ENCODE measurements at places on chromosomes 12 and 14.

DNA sequence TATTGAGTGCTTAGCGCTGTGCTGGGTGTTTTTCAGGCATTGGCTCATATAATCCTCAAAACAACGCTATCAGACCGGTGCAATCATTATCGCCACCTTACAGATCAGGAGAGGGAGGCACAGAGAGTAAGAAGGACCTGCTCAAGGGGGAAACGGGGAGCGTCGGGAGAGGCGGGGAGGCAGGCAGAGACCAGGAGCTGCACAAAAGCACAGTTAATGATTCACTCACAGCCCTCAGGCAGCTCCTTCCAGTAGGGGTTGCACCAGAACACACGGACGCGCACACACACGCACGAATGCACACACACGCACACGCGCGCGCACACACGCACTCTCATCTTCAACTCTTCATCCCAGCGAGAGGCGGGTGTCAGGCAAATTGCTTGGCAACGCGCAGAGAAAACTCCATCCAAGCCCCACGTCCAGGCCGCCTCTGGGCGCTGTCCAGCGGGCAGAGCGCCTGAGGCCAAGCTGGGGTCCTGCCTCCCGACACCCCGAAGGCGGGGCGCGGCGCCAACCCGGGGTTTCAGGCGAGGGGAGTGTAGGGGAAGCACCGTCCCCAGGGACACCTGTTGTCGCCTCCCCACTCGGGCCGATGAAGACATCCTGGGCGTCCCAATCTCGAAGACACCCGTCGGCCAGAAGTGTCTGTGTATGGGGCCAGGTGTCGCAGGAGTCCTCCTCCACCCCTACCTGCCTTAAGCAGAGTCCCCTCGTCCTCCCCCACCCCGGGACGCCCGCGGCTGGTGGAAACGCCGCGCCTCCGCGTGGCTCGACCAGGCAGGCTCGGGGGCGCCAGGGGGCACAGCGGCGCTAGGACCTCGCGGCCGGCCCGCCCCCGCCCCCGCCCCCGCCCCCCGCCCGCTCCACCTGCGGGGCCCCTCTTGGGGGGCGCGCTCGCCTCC is 35.5 kb upstream of the STON2 start:
- no peak for DNase-seq

GRCh38 chr12:29427964-29428363 is 47.0 kb upstream of the ERGIC2 start:
- DNase-seq: no peak

DNA sequence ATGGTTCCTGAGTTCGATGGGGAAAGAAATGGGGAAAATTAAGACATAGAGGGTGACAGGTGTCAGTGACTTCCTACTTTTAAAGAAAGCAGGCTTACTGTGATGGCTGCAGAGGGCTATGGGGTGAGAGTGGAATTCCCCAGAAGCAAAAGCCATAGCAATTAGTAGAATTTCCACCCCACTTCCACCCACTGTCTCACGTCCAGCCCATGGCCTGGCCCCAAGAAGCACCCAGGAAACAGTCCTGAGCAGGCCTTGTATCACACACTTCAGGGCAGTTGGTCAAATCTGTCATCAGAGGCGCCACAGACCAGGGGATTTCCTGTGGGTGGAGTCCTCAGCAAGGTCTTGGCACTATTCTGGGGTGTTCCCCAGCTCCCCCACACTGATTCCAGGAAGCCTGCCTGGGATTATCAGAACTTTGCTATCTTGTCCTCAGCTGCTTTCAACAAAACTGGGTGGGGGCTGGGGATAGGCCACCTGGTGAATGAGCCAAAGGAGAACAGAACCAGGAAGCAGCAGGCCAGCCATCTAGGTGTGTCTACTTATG is 120.1 kb upstream of the CCND2 start:
- no peak for DNase-seq

DNA sequence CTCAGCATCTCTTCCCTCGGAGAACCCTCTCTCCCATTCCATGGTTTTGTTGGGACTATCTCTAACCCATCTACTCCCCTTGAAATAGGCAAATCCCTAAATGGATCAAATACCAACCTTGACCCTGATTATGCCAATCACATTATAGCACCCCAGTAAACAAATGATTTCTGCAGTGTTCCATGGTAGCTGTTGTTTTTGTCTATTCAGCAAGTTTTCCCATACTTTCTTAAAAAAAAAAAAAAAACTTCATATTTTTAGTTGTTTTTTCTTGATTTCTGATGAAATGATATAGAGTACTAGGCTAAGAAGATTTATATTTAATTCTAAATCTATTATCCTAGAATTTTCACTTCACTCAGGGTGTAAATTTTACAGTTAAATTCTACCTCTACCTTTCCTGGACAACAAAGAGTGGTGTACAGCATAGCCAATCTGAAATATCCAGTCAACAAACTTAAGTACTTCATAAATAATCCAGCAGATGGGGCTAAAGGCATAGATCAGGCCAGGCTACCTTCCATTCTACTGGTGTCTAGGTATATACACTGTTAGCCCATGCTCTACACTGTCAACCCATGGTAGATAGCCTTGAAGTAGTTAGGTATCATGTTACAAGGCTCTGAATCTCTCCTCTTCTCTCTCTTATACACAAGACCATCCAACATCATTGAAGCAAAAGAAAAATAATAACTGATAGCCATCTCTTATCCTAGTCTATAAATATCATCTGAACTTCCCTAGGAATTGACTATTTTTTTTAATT is 82.2 kb downstream of the PLEKHG7 start:
- peak; percentile 70 for DNase-seq

- DNase-seq: no peak
Observed at GRCh38 chr12:1107669-1108068, 116.6 kb downstream of the ERC1 start.

DNA sequence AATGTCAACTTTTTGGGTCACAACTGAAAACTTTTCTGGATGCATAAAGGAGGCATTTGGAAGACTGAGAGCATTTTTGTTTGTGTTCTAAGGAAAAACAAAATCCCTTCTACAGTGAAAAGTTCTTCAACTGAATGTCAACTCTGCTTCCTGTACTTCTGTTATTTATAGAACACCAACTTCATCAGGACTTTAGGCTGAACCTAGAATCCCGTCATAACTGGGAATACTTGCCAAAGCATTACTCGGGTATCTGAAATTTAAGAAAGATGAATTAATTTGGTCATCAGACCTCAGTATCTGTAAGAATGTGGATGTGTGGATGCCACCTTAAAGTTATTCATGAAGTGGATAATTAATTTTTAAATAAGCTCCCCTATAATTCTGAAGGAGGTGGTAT is 73.2 kb downstream of the FERMT2 start:
- peak; percentile 76 for DNase-seq

DNA sequence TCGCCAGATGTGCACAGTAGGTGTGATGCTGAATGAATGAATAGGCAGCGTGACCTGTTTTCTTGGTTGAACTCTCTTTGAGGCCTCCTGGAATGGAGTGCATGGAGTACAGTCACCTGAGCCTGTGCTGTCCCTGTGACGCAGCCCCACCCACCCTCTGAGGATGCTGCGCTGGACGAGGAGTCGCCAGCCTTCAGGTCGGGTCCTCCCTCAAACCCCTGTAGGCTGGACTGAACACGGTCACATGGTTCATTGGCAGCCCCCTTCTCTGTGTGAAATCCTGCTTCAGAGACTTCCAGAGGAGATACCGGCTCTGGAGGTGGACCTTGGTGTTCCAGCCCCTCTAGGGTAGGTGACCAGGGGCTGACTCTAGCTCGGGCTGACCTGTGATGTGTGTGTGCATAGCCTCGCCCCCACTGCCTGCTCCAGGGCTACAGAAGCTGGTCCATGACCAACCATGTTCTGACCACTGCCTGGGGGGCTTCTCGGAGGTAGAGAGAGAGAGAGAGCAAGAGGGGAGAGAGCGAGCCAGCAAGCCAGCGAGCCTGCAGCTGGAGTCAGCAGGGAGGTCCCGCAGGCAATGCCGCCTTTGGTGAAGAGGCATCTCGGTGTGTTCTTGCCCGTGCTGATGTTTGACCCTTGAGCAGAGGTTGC is 158.0 kb upstream of the RTL1 start:
- DNase-seq: no peak

DNA sequence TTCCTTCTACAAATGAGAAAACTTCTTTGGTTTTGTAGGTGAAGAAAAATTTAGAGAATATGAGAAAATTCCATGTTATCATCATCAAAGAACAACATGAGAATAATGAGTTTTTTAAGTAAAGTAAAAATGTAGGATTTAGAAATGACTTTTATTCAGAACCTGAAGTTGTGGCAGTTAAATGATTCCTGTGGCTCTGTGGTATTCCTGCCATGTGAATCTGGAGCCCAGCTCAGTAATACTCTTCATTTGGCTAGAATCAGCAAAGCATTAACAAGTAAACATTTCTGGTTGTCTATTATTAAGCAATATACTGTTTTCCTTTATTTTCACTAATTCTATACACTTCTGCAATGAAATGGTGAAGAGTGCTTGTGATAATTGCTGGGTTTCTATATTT is 95.6 kb upstream of the E2F7 start:
- DNase-seq: peak; percentile 25

DNA sequence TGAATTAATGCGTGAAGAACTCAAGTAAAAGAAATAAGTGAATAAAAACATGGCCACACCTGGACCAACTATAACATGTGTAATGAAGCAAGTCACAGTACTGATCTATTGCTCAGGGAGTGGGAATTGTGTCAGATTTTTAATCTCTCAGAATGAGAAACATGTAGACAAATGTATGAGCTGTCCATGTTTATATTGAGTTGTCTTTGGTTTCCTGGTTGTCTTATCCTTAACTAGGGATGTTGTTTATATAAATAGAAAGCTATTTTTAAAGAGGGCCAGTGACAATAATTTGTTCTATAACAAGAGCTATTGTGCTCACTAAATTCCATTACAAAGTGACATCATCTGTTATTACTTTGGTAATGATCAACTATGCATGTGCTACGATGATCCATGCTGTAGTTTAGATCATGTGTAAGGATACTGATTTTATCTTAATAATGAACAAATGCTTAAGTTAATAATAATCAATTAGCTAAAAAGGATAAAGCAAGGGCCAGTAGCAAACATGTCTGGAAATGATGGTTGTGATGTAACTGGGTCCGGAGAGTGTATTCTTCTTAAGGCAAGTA is 91.3 kb upstream of the RTL1 start:
- DNase-seq: no peak

DNA sequence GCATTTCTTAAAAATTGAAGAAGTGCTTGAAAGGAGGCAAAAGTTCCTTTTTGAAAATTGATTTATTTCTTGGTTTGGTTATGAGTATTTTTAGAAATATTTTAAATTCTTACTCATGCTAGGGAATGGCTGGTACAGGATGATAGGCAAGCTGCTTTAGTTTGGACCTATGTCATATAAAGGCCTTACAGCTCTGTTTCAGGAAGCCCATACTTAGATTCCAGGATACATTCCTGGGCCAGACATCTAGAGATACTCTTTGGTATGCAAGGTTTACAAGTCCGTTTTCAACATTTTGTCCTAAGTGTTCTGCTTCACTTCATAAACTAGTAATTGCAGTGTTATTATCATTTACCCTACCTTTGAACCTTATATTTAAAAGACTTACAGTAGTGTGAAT is 186.8 kb downstream of the FUT8 start:
- DNase-seq: peak; percentile 63

DNA sequence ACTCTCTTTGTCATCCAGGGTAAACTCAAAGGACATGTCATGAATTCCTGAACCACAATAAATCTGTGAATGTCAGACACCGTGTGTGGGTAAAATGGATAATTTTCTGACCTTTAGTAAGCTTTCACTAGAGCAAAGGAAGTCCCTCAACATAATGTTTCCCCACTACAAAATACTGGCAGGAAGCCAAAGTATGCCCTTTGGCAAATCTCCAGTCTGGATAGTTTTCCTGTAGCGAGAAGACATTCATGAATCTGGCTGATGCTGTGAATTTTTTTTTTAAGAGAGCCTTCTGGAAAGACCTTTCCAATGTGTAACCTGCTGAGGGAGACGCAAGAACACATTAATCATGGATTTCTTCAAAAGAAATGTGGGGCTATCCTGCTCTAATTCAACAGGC is 389.6 kb upstream of the DDHD1 start:
- peak; percentile 42 for DNase-seq

- DNase-seq: peak; percentile 60
Observed at GRCh38 chr12:56338308-56339157, at the start of gene IL23A. IL23A (plus strand) TSS chr12:56338884; CDS start chr12:56339045, 161 bp downstream.

DNA sequence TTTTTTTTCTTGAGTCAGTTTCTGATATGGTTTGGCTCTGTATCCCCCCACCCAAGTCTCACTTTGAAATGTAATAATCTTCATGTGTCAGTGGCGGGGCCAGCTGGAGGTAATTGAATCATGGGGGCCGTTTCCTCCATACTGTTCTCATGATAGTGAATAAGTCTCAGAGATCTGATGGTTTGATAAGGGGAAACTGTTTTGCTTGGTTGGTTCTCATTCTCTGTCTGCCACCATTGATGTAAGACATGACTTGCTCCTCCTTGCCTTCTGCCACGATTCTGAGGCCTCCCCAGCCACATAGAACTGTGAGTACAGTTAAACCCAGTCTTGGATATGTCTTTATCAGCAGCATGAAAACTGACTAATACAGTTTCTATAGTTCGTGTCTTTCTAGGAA is 42.9 kb downstream of the WNK1 start:
- no peak for DNase-seq

DNA sequence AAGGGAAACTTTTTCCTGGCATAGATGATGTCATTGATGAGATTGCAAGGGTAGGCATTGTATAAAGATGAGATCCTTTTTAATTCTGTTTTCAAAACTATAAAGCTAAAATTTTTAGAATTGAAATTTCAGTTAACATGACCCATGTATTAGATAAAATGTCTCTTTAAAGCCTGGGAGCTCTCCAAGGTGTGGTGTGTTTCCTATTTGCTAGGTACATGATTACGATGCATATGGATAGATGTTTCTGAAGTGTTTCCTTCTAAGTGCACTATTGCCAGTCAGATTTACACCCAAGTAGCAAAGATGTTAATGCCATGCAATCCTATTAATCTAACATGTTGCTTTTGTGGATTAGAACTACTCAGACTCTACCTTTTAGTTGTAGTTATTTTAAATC is 834.7 kb downstream of the DIO2 start:
- DNase-seq: no peak

GRCh38 chr14:70792939-70793338 is 16.4 kb downstream of the MAP3K9 start:
- DNase-seq: no peak

GRCh38 chr12:30965613-30965985 is 39.1 kb downstream of the TSPAN11 start:
- DNase-seq: no peak

- no peak for DNase-seq
Observed at GRCh38 chr12:108547686-108548085, 13.3 kb downstream of the SART3 start.

DNA sequence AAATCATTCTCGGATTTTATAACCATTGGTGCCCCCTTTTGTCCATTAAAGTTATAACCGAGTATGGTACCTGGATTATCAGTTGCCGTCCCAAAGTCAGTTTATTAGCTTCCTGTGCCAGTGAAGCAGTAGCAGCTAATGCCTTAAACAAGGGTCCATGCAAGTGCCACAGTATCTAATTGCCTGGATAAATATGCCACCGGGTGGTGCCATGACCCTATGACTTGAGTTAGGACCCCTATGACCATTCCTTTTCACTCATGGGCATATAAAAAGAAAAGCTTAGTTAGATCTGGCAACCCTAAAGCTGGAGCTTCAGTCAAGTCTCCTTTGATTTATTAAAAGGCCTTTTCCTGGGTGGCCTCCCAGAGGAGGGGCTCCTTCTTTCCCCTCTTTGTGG is 1314.6 kb downstream of the TMEM121 start:
- no peak for DNase-seq

Data from astrocyte (in vitro differentiated cells and primary cell).